Globus pallidus (tissue), 1 donor: ENCODE measurements at places on chromosomes 7 and 10.

- DNase-seq, result peak; percentile 29
Observed at GRCh38 chr10:74598891-74599566, 227.4 kb upstream of the KAT6B start.

GRCh38 chr7:100152404-100152803 is 3.7 kb downstream of the LAMTOR4 start:
- no peak for DNase-seq

GRCh38 chr10:88113232-88113631 is 249.8 kb downstream of the PTEN start:
- no peak for DNase-seq

GRCh38 chr10:88118729-88119128 is 255.3 kb downstream of the PTEN start:
- DNase-seq, result no peak

GRCh38 chr7:67487316-67487715 is 490.7 kb downstream of the TYW1 start:
- DNase-seq, result no peak

- DNase-seq, result no peak
Observed at GRCh38 chr7:116041615-116042014, 11.1 kb upstream of the TFEC start.

DNA sequence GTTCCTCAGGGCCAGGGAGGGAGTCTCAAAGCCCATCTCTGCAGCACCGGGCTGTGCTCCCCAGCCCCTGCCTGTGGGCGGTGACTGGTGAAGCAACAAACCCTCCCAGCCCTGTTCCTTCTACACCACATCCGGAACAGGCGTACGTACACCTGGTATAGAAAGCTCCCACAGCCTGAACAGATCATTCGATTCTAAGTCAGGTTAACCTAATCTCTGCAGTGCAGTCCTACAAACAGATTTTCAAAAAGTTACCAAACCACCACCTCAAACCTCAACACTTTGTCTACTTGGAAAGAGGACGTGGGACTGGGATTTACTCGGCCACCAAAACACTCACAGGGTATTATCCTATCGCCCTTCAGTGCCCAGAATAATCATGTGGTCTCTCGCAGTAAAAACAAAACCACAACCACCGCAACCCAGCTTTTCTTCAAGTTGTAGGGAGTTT is 238.4 kb downstream of the DIP2C start:
- no peak for DNase-seq

DNA sequence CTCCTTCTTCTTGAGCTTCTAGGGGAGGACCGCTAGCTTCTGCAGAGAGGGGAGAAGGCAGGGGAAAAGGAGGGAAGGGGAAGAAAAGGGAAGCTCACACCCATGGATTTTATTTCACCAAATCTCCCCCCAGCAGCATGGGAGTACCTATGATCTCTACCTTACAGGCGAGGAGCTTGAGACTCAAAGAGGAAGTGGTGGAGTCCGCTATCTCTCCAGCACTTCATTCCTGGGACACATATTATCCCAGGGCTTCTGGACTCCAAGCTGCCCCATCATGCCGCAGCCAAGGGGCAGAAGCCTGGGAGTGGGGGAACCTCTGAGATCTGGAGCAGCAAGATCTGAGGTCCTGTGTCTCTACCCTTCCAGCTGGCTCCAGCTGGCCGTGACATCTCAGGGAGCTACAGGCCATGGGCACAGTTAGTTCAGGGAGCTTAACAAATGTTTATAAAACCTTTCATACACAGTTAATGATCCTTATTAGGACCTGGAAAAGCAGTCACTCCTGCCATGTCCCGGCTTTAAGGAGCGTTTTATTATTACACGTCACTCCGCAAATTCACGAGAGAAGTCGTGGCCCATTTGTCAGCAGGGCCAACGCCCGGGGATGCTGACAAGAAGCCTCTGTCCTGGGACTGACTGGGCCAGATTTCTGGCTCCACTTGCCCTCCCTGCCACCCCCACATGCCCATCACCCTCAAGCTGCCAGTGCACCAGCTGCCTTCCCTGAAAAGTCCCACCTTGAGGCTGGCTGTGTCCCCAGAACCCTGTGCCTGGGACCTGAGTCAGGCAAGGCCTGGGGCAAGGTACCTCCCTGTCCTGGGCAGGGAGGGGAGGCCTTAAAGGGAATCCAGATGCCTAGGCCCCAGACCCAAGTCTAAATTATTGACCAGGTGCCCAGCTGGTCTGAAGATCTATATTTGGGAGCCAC is 132.1 kb upstream of the ZMIZ1 start:
- DNase-seq, result no peak

DNA sequence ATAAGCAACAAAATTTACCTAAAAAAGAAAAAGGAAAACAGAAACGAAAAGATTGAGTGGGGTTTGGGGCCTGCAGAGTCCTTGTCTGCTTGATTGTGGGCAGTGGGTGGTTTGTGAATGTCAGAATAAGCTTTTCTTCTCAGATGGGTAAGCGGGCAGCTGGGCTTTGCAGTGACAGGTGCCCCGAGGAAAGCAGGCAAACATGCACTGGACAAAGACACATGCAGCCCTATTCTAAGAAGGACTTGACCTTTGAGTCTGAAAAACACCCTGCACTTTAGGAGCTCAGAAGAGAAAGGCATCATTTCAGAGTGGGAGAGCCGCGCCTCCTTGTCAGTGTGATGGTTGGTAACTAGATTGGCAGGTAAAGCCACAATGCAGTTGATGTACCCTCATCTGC is 562.7 kb downstream of the PTPRN2 start:
- no peak for DNase-seq

DNA sequence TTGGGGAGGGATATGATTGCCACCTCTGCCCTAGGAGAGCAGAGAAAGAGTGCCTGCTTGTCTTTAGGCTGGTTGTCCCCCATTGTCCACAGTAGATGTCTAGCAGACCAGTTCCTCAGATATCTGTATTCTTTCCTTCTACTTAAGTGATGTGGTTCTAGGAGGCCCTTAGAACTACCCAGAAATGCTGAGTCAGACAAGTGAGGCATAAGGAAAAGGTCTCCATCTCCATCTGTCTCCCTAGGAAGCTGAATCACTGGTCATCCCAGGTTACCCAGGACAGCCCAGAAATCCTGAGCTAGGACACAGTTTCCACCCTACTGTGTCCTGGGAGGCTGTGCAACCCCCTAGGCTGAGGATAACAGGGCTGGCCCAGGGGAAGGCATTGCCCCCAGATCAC is 93.4 kb upstream of the INHBA start:
- DNase-seq, result no peak

- no peak for DNase-seq
Observed at GRCh38 chr7:75946207-75946855, 31.4 kb downstream of the POR start.

- no peak for DNase-seq
Observed at GRCh38 chr7:147044941-147045340, 928.3 kb downstream of the CNTNAP2 start.

DNA sequence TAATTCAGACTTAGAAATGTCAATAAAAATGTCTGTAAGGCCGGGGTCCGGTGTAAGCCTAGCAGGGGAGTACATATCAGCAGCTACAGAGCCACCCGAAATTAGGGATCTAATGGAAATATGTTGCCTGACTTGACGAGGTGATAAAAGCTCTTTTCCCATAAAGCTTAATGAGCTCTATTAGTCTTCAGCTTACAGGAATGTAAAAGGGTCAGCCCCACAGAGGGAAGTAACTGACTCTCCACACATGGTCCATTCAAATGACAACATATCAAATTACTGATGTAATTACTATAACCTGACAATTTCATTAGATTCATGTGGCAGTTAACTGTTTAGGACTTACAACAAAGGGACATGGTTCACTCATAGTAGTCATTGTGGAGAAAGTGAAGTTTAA is 62.3 kb downstream of the ATE1 start:
- DNase-seq, result no peak

DNA sequence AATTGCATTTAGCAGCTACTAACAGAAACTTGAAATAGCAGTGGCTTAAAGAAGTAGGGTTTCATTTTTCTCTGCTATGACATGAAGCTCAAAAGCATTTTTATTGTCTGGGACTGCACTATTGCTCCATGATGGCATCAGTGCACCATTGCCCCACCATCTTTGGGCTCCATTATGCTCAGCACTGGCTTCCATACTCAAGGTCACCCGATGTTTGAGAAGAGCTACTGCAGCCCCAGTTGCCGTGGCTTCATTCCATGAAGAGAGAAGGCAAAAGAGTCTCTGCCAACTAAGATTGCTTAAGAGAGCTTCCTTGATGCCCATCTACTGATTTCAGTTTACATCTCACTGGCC is 192.2 kb upstream of the LRGUK start:
- DNase-seq, result no peak

DNA sequence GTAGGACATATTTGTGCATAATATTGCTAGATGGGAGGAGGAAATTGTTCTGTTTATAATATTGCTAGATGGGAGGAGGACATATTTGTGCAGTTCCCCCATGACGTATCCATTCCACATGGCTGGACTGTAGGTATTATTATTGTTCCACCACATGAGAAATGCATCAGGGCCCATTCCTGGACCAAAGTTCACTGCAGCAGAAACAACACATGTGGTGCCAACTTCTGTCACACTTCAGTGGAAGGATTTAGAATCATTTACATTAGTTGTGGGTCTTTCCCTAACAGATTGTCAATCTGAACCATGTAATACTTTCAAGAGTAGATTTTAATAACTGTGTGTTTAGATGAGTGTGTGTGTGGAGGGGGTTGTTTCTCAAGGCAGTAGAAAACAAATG is 32.7 kb upstream of the MACC1 start:
- DNase-seq, result no peak

- DNase-seq, result no peak
Observed at GRCh38 chr7:114087653-114088469, 169.1 kb upstream of the PPP1R3A start.

GRCh38 chr10:93165367-93165766 is 91.7 kb downstream of the CYP26A1 start:
- no peak for DNase-seq

DNA sequence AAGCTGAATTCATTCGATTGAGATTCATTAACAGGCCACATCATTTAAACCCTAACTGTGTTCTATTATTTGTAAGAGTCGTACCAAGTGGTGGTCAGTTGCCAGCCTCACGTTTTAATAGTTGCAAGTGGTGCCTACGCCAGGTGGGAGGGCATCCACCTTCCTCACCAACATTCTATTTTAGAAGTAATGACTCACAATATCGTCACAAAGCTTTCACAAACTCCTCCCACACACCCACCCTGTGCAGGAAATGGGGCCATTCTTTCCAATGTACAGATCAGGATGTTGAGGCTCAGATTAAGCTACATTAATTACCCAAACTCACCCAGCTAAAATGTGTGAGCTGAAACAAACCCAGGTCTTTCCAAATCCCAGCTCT is 77.3 kb upstream of the SAMD8 start:
- DNase-seq, result no peak

- no peak for DNase-seq
Observed at GRCh38 chr7:108861071-108861470, 291.4 kb downstream of the DNAJB9 start.

GRCh38 chr10:3178042-3178441 is 5.5 kb upstream of the PITRM1 start:
- no peak for DNase-seq

GRCh38 chr7:351256-351655 is 61.3 kb downstream of the FOXL3 start:
- DNase-seq, result no peak

- DNase-seq, result no peak
Observed at GRCh38 chr7:1930381-1931065, 260.4 kb downstream of the ELFN1 start.

DNA sequence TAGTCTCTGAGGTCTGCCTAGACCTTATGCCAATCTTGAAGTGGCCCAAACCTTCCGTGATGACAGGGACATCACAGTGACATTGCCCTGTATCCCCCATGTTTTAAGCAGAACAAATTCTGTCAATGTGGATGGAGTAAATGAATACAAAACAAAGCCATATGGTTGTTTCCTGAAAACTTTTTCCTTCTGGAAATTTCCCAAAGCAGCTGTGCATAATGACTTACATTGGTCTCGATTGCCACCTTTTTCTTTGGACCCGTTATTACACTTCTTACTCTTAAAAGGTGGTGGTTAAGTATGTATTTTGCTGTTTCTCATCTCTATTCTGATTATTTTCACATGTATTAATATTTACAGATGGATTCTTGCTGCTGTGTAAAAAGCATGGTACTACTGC is 411.2 kb upstream of the KLF6 start:
- DNase-seq, result no peak

DNA sequence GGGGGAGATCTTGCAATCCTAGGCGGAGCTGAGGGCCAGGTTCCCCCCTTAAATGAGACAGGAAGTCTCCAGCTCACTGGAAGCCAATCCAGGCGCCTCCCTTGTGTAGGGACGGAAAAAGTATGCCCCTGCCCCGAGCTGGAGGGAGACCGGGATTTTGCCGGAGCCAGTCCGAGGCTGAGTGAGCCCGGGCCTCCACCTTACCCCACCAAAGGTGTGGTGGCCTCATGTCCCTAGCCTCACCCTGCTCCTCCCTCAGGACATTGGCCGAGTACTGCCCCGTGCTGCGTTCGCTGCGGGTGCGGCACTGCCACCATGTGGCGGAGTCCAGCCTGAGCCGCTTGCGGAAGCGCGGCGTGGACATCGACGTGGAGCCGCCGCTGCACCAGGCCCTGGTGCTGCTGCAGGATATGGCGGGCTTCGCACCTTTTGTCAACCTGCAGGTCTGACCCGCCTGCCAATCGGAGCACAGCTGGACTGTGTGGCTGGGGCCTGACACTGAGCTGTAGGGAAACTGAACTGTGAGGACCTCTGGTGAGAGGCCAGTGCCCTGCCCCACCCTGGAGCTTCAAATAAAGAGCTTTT is 2.0 kb downstream of the FBXL15 start:
- peak; percentile 57 for DNase-seq
